ENCODE measurements at places on chromosomes 3 and 15.

DNA sequence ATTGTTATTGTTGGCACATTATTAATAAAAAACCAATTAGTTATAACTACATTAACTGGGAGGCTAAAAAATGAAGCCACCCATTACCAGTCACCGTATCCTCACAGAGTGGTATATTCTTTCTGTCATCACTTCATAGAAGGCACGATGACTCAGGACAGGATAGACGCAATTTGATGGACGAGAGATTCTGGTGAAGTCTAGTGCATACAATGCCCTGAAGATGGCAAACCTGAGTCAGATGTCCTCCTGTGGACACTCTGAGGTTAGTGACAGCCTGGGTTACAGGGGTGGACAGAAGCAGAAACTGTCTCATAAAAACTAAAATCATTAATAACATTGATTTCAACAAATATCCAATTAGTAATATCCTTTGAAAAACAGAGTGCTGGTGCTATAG lies 150.3 kb downstream of the SLC9A9 start:
- DNase-seq, result no peak

- no peak for DNase-seq
These were observed 40.5 kb downstream of the HES1 start for GRCh38 chr3:194176274-194176991.

GRCh38 chr15:98715401-98715800 lies 67.1 kb downstream of the IGF1R start:
- no peak for DNase-seq

DNA sequence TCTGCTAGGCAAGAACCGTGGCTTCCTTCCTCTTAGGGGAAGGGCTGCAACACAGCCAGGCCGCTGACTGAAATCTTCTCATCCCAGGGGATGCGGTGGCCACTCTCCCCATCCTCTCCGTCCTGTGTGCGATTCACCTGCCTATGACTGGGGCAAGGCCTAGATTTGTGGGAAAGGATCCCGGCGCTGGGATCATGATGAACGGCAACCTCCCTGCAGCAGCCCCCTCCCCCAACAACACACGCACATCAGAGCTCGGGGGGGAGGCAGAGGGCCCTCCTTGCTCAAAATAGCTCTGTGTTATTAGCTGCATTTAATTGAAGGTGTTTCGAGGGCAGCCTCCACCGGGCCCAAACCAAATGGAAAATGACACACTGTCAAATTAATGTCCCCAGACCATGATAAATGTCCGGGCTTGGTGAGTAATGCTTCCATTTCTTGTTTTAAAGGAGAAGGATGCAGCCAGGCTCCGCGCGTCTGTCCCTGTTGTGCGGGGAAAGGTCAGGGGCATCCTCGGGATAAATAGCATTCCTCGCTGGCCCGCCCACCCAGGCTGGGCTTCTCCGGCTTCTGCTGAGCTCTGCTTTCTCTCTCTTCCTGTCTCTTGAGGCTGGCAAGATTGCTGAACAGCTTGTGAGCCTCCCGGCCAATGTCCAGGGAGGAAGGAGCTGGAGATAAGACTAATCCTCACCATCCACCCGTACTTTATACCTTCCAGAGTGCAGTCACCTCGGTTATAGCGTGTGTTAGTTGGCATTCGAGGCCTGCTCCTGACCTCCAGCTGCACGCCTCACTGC lies 56.4 kb upstream of the TLE3 start:
- DNase-seq, result no peak

DNA sequence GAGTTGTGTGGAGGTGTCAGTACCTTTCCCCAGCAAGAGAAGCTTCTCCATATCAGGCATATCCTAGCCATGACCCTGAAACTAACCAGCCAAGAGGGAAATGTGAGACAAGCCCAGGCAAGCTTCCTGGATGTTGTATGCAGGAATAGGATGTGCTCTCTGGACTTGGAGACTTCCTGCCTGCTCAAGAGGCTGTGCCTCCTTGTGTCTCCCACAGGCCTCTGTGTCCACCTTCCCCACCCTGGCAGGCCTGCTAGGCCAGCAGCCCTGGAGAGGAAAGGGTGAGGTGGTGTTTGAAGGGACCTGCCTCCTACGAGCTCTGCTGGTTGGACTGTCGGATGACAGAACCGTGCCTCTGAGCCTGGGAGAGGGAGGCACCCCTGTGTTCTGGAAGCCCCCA lies 2.1 kb upstream of the DYNLT2B start:
- DNase-seq, result no peak

GRCh38 chr3:138688871-138689299 lies 80.3 kb downstream of the FAIM start:
- no peak for DNase-seq

DNA sequence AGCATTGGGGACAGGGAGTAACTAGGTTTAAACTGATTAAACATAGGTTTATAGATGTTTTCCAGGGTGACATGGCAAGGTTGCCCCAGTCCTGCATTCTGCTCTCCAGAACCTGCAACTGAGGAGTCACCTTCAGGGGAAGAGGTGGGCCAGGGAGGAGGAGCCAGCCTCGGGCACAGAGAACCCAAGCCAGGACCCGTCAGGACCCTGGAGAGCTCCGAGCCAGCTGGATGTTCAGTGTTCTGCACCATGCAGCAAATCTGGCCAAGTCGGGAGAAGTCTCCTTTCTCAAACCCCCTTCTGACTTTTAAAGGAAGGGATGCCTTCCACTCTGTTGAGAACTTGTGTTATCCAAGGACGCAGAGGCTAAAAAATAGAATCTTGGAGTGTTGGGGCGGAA lies 62.1 kb upstream of the SLC6A11 start:
- peak; percentile 42 for DNase-seq

DNA sequence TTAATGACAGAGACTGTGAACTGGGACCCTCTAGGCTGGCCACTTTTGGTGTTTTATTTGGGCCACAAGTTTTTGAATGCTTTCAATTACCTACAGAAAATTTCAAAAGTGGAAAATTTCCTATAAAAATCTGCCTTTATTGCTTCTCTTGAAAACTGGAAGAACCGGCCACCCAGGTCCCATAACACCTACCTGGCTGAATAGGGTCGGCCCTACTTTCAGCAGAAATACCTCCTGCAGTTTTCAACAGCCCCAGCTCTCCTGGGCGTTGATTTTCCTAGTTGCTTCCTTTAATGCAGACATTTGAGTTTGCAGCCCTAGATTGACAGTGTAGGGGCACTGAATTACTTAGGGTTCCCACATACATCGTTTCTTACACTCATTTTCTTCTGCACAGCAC lies 719 bp upstream of the SRPRB start:
- DNase-seq, result no peak

DNA sequence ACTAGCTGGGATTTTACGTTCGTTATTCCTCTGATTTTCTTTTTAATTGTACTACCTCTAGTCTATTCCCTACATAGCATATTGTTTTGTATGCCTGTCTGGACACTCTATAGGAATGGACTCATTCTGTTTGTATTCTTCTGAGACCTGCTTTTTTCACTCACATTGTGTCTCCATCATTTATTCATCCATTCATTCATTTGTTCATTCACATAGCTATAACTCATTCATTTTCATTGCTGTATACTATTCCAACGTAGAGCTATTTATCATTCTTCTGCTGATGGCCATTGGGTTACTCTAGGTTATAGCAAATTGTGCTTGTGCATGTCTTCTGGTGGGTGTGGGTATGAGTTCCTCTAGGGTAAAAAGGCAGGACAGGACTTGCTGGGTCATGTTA lies 74.0 kb upstream of the SLC6A6 start:
- DNase-seq, result no peak

GRCh38 chr3:42014458-42014920 lies 52.6 kb upstream of the ULK4 start:
- DNase-seq, result no peak

DNA sequence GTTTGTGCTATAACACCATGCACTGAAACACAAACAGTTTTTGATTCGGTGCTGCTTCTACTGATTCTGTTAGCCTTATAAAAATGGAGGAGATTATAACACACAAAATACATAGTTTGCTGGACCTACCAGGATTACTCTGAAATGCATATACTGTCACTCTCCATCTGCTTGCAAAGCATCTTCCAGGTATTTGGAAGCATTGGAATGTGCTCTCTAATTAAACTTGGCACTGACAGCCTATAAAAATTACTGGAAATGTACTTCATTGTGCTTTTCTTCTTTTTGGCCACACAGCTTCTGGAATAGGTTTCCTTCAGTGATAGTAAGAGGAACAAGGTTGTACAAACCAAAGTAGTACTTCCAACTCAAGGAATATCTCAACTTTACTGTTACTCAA lies 376.1 kb downstream of the UNC13C start:
- no peak for DNase-seq

DNA sequence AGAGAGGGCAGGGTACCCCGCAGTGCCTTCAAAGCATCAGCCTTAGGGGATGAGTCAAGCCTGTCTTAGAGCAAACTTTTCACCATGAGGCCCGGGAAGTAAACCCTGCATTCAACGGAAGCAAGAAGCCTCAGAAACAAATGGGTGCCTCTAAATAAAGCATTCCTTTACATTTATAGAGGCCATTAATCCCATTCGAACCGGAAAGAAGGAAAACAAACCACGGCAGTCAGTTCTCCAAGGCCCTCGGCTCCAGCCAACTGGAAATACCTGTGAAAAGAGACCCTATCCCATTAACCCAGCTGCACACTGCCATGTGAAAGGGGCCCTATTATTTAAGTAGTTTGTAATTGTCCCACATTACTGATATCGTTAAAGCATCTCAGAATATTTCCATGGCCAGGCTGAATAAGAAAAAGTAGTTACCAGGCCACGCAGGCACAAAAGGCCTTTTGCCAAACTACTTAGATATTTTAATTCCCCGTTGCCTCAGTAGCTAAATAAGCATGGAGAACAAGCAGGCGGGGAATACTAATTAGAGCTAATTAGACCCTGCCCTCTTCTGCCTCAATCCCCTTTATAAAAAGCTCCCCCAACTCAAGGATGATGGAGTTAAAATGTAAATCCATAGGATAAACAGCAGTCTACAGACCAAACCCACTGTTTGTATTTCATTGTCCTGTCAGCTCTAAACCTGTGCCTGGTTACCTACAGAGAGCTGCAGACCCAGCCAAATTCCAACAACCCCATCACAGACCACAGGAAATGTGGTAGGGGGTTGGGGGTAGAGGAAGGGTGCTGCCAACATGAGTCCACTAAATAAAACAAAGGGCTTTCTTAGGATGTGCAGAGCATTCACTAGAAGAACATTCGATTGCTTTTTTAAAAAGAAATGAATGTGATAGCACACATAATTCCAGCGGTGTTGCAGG lies 4.1 kb downstream of the ITGB5 start:
- no peak for DNase-seq

GRCh38 chr3:146026547-146026946 lies 134.4 kb downstream of the PLOD2 start:
- DNase-seq, result no peak

DNA sequence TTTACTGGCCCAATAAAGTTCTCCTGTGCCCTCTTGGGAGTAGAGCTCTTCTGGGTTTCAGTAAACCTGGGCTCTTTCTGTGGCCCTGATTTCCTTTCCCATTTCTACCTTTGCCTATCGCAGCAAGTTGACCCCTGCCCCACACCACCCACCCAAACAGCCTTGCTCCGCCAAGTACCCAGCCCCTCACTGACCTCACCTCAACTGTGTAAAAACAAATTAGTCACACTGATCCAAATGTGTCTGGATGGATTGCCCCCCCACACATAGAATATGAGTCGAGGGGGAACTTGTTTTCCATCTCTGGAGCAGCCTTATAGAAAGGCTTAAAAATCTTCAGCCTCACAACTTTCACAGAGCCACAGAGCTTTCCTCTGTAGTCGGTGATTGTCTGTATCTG lies 28.6 kb upstream of the VEPH1 start:
- no peak for DNase-seq

- no peak for DNase-seq
These were observed 4.9 kb downstream of the CCDC71 start for GRCh38 chr3:49161197-49161596.

GRCh38 chr3:113287803-113288648 lies 76.7 kb downstream of the BOC start:
- DNase-seq, result peak; percentile 42

DNA sequence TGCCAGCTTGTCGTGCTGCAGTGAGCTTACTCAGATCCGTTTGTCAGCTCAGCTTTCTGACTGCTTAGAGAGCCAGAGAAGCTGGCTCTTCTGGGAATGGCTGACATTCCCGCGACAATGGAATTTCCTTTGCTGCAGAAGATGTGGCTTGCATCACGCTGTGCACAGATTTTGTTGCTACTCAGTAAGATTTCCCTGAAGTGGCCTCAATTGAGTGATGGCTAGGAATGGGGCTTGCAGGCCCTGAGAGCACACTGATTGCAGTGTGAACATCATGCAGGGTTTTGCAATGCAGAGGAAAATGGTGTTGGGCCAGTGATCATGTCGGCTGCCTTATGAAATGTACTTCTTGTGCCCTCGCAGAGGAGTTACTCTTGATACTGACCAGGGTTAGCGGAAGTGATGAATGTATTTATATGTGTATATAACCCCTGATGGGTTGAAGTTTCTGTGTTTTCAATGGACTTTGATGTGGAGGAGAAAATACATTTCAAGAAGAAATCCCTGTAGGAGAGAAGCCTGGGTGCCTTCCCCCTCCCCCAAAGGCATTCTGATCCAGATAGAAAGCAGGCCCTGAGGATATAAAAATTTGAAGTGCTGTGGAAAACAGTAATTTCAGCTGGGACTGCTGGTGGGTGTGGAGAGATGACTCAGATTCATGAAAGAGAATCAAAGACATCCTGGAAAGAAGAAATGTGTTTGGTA lies 102.5 kb upstream of the PDZRN3 start:
- DNase-seq, result no peak

- no peak for DNase-seq
These were observed 74.6 kb upstream of the FLNB start for GRCh38 chr3:57933602-57934001.

DNA sequence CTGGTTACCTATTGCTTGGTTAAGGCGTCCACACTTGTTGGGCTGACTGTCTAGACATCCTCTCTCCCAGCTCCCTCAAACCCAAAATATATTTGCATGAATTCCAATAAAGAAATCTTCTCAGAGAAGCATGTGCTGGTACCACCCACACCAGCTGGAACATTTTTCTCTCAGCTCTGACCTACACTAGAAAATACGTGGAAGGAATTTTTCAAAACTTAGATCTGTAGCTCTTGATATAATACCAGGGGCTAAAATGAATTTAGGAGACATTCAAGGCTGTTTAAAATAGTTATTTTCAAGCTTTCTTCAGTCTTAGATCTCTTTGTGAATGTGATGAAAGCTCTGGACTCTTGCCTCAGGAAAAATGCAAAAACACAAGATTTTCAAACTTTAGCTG lies 590.4 kb downstream of the PDCD6IP start:
- no peak for DNase-seq

GRCh38 chr3:124995460-124995994 lies 60.3 kb downstream of the HEG1 start:
- DNase-seq, result peak; percentile 43

DNA sequence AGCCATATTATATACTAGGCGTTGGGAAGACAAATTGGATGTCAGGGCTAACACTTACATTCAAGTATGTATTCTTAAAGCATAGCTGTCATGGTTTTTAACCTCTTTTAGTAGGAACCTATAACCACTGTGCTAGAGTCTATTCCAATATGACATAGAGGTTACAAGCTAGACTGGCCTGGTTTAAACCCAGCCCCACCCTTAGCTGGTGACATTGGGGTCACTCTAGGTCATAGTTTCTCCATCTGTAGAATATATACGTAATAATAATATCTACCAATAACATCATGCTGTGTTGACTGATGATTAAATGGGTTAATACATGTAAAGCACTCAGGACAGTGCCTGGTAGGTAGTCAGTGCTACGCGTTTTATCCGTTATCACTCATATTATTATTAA lies 16.7 kb downstream of the NRROS start:
- no peak for DNase-seq

Measured in activated naive CD4-positive, alpha-beta T cell treated with Interleukin-2 at 50 U/mL for 16 hours (primary cell).